ENCODE measurements at places on chromosomes 12 and 14. TPM values are rescaled to one million over a fixed set of nuclear protein-coding genes. Genes with fewer than 3 reads are reported as not detected.

The PLEKHD1 gene
- not detected for polyA plus RNA-seq

The NPAS3 gene
- 1.3 TPM for polyA plus RNA-seq

The GPR84 gene
- not detected for polyA plus RNA-seq

The SLC17A8 gene
- 0.22 TPM for polyA plus RNA-seq

The SMARCD1 gene
- 90.9 TPM for polyA plus RNA-seq
